NCI-H1105 (cell line): ENCODE measurements at places on chromosomes 1 and 21.

DNA sequence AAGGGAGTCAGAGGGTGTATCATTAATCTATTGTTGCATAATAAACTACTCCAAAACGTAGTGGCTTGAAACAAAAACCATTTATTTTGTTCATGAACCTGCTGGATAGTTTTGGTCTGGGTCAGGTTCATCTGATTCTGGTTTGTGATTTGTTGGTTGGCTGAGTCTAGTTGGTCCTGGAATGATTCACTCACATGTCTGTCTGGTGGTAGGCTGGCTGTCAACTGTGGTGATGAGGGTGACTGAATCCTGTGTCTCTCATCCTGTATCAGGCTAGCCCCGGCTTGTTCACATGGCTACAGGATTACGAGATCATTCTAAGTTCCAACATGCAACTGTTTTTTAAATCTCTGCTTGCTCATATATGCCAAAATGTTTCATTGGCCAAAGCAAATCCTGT lies 22.5 kb upstream of the SIKE1 start:
- DNase-seq, result no peak

DNA sequence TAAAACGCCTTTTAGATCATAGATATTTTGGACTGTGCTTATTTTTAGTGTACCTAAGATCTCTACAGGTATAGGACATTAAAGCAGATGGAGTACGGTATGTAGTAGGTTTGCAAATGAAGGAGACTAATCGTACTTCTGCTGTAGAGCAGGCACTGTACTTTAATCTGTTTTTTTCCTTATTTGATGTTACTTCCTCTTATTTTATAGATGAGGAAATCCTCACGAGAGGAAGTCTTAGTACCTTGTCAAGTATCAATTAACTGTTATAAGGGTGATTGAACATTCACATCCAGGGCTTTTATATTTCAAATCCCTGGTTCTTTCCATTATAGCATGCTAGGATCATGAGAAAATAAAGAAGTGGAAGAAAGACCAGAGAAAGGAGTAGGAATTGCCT lies 41.1 kb downstream of the CACHD1 start:
- no peak for DNase-seq

- DNase-seq, result no peak
These were observed 9.5 kb upstream of the DEGS1 start for GRCh38 chr1:224173523-224173922.

- DNase-seq, result no peak
These were observed 2.9 kb upstream of the SLC2A7 start for GRCh38 chr1:9028921-9029705.

GRCh38 chr21:34700605-34701004 lies 31.8 kb downstream of the CLIC6 start:
- no peak for DNase-seq

DNA sequence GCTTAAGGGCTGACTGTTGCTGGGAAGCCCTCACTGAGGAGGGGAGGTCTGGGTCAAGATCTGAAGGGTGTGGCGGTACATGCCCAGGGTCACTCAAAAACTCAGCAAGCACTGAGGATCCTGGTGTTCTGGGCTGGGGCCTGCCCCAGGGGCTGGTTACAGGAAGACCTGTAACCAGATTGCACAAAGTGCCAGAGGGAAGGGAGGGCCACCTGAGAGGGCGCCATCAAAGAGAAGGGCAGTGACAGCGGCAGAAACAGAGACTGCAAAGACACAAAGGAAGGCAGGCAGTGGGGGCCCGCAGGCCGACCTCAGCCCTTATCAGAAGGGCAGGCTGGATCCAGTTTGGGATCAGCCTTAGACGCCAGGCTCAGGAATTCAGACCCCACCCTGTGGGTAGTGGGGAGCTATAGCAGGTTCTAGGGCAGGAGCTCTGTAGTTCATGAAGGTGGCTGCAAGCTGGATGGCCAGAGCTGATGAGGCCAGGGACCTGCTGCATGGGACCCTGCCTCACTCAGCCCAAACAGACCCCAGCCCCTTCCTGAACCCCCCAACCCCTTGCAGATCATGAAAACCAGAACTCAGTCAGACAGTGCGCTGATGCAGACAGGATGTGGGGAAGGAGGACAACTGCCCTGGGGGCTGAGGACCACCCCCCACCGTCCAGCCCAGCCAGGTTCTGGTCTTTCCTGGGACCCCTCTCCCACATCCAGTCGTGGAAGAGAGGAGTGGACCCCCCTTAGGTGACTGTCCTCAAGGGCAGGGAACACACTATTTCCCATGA lies 3.9 kb downstream of the SH2D5 start:
- DNase-seq, result no peak

DNA sequence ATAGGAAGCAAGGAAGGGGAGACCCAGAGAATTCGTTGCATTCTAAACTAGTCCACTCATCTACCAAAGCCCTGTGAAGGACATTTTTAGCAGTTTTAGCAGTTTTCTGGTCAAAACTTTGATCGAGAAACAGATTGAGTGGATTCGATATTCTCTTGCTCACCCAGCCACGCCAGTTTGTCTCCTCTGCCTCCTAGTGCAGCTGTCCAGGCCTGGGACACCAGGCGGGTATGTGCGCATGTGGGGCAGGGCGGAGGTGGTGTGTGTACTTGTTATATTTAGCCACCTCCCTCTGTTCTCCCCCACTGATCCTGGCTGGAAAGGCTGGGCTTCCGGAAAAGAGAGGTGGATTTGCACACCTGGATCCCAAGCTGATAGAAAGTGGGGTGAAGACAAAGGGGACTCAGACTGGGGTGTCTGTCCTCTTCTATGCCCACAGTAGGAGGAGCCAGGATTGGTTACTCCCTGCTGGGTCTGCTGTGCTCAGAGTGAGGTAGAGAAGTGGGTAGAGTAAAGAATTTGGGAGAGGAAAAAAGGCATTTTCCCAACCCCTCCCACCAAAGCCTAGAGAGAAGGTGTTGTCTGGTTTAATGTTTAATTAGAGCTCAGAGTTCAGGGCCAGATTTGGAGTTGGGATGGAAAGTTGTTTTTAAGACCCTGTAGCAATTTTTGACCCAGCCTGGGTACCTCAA lies 3.8 kb downstream of the LMNA start:
- DNase-seq, result no peak

- DNase-seq, result no peak
These were observed 60.5 kb downstream of the CD58 start for GRCh38 chr1:116510361-116510760.
